ENCODE measurements at places on chromosomes 6 and 20. TPM values are rescaled to one million over a fixed set of nuclear protein-coding genes. Genes with fewer than 3 reads are reported as not detected.

The HUS1B gene
- total RNA-seq: 0.79 TPM

- no peak overlapping the region for H3K4me3 ChIP-seq
- no peaks in the 10 kb centered on the region for H3K27me3 ChIP-seq
- no peak for DNase-seq
- no peaks in the 10 kb centered on the region for H3K36me3 ChIP-seq
These were observed 131.6 kb downstream of the DST start for GRCh38 chr6:56510984-56511531.

GRCh38 chr6:15498640-15499039 is 164.2 kb downstream of the DTNBP1 start:
- H3K27me3 ChIP-seq: no peaks in the 10 kb centered on the region
- DNase-seq: no peak
- H3K36me3 ChIP-seq: peaks cover 8% of the 10 kb centered on the region
- no peak overlapping the region for H3K27ac ChIP-seq

DNA sequence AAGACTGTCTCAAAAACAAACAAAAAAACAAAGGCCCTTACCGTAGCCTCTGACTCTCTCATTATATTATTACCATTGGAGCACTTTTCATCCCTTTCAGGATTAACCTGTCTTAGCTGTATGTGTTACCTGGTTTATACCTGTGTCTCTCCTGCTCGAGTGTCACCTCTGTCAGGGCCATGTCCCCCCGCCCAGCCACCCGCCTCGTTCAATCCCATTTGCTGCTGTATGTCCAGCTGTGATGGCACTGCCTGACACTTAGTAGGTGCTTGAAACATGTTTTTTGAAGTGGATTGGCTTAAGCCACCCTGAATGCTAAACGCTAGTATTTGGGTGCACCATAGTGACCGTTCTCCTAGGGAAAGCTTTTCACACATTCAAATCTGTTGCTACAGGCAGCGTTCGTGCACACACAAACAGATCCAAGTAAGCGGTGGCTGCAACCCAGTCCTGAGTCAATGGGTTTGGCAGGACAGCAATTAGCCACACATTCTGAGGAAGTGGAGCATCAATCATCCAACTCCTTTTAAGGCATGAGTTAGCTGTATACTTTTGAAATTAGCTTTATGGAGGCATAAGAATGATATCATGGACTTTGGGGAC is 98.9 kb upstream of the ZNF217 start:
- no peaks in the 10 kb centered on the region for H3K36me3 ChIP-seq
- DNase-seq: no peak
- no peaks in the 10 kb centered on the region for H3K27me3 ChIP-seq
- peaks cover 49% of the 10 kb centered on the region for H3K4me1 ChIP-seq

Data from activated T-cell treated with anti-CD3 and anti-CD28 coated beads, Interleukin-2, amount 50 U/mL, for 72 hours (primary cell).